Activated B cell treated with CpG ODN at 0.5 μM for 24 hours (primary cell): ENCODE measurements at places on chromosomes 5 and 9. TPM values are rescaled to one million over a fixed set of nuclear protein-coding genes. Genes with fewer than 3 reads are reported as not detected.

The SREK1IP1 gene
- total RNA-seq, result 21.7 and 22.2 TPM in 2 replicates

The HRCT1 gene
- not detected in 2 replicates for total RNA-seq

The TMC1 gene
- total RNA-seq, result not detected in 2 replicates

The CYLC2 gene
- total RNA-seq, result not detected in 2 replicates

The SLC45A2 gene
- total RNA-seq, result not detected in 2 replicates

The PPP1R2B gene
- total RNA-seq, result 0.39 and 0.42 TPM in 2 replicates

The PCDHGA11 gene
- total RNA-seq, result 0.73 and 1.1 TPM in 2 replicates

The RMRP gene
- total RNA-seq, result 8,247 and 9,516 TPM in 2 replicates

The STING1 gene
- 0.91 and 1.1 TPM in 2 replicates for total RNA-seq

The OBP2B gene
- total RNA-seq, result not detected in 2 replicates

The PRRX2 gene
- not detected in 2 replicates for total RNA-seq

The SLC24A2 gene
- total RNA-seq, result not detected in 2 replicates

The BRINP1 gene
- not detected in 2 replicates for total RNA-seq

The LHX3 gene
- 0.17 TPM in 1 of 2 replicates, not detected in the other for total RNA-seq

The PDGFRB gene
- 0.51 and 1.8 TPM in 2 replicates for total RNA-seq
